ENCODE measurements at places on chromosomes 5 and 9. TPM values are rescaled to one million over a fixed set of nuclear protein-coding genes. Genes with fewer than 3 reads are reported as not detected.

GRCh38 chr9:91362051-91362611 lies 413 bp upstream of the AUH start:
- no peak for DNase-seq

- DNase-seq = no peak
Measured at GRCh38 chr9:129894120-129894823, 59.0 kb downstream of the USP20 start.

Gene QRFP
- 0.54 TPM for polyA plus RNA-seq

DNA sequence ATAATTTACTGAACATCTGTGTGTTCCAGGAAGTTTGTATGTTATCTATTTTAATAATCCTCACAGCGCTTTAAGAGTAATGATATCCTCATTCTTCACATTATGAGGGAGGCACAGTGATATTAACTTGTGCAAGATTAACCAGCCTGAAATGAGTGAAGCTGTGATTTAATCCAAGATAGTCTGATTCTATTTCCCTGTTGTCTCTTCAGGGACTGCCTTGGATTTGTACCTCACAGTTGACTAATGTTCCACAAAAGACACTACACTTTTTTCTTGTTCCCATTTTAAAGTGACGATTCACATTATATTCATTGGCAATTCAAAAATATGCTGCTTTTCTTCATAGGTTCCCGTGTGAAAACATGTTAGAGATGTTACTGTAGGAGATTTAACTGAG lies 125.3 kb upstream of the GNA14 start:
- DNase-seq = peak; percentile 52

- DNase-seq = no peak
Measured at GRCh38 chr5:55540525-55540924, 5.8 kb upstream of the PLPP1 start.

- no peak for DNase-seq
Measured at GRCh38 chr5:111063709-111064322, 7.7 kb upstream of the TSLP start.

DNA sequence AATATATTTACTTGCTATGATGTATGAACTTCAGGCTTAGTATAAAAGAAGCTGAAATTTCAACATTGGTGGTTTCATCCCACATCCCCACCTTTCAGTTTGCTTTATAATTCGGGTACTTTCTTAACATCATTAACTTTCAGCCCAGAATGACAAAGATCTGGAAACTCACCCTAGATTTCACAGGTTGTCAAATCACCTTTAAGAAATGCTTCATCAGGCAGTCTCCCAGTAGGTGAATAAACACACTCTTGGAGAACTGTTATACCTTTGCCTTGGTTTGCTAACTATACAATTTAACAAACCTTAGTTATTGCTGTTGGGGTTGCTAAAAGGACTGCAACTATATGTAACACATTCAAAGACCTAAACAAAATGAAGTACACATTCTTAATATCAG lies 54.4 kb downstream of the MLANA start:
- DNase-seq = no peak

Gene HAND1
- not detected for polyA plus RNA-seq

Gene AGXT2
- 0.21 TPM for polyA plus RNA-seq

- DNase-seq = peak; percentile 11
Measured at GRCh38 chr5:68415177-68416085, 199.9 kb downstream of the PIK3R1 start.

All from spinal cord (tissue), 10 donors.